ENCODE measurements at places on chromosomes 11 and 22.

DNA sequence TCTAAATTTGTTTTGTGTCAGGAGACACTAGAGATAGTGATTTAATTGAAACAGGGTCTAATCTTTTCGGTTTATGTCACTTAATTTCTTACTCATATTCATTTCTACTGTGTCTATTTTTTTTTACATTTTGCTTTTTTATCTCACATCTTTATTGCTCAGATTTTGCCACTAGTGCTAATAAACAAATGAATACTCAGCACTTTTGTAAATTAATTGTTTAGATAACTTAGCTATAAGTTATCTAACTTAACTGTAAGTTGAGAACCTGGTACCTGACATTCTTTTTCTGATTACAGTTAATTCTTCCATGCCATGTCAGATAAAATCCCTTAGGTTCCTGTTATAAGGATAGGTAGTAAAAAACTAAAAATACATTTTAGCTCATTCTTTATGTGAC, 22.1 kb upstream of the OR5M8 start:
- DNase-seq: no peak

GRCh38 chr11:73760135-73760678, 667 bp downstream of the RAB6A start:
- DNase-seq: no peak

GRCh38 chr22:20953668-20954500, 13.2 kb upstream of the AIFM3 start:
- DNase-seq: no peak

GRCh38 chr22:28594797-28595462, 84.7 kb downstream of the TTC28 start:
- peak; percentile 35 for DNase-seq

DNA sequence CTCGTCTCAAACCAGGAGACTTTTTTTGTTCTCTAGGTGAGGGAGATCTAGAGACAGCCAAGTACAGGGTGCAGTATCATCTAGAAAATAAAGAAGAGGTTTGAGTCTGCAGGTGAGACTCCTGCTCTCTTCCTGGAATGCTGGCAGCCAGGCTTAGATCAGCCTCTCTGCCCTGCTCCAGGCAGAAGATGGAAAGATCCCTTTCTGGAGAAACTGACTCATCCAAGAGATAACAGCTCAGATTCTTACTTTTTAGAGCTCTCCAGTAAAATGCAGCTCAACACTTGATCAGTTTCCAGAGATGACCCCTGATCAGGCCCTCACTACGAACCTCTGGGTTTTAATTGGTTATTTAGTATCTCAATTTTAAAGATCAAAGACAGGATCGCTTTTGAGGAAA, 44.6 kb upstream of the EHF start:
- no peak for DNase-seq

GRCh38 chr11:68211546-68211945, 1.6 kb downstream of the KMT5B start:
- DNase-seq: no peak

DNA sequence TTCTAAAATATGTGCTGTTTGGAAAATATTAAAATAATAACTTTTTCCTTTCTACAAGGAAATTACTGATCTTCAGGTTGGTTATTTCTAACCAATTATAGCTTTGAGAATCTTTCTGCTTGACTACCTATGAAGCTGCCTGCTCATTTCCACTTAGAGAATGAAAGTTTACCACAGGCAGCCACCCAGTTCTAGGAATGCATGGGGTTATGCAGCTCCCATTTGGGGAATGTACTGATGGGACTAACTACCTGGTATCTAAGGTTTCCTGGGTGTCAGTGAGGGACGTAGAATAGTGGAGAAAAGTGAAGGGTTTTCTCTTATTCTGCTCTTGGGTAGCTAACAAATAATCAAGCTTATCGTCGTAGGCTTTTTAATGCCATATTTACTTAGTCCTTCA, 73.4 kb downstream of the DEUP1 start:
- DNase-seq: no peak

All from HCT116 (cell line).